ENCODE measurements at places on chromosomes 1 and 21. TPM values are rescaled to one million over a fixed set of nuclear protein-coding genes. Genes with fewer than 3 reads are reported as not detected.

DNA sequence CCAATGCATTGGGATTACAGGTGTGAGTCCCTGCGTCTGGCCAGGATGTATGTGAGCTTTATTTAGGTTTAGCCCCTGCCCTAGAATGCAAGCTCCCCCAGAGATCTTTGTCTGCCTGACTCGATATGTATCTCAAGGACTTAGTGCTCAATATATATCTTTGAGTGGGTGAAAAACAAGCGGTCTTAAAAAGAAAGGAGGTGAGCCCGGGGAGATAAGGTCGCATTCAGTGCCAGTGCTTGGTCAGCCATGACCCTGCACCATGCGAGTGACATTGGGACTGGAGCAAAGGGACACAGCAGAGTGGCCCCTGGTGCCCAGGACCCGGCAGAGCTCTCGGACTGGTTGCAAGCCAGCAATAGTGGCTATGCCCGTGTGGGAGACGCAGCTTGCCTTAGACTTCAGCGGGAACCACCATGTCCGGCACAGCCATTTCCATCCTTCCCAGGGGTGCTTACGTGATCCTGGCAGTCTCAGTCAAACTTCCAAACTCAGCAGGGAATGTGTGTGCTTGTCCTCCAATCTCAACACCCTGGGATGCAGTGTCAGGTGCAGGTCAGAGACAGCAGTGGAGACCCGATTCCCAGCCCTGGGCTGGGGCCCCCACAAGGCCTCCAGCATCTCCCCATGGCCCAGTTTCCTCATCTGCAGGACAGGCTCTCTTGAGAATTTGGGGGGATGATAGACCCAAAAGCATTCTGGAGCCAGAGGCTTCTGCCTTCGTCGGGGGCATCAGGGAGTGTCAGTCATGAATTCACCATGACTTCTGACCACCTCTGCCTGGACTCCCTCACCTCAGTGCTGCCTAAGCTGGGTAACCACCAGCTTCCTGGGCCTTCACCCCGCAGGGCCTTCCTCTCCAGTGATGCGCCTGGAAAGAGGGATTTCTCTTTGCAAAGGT is 1.8 kb downstream of the MX2 start:
- no peak for DNase-seq

GRCh38 chr1:201468501-201468843 is 516 bp downstream of the PHLDA3 start:
- no peak for DNase-seq

GRCh38 chr1:41475859-41476567 is 8.5 kb downstream of the EDN2 start:
- no peak for DNase-seq

GRCh38 chr1:222096883-222097282 is 355.0 kb upstream of the DUSP10 start:
- DNase-seq: peak; percentile 72

DNA sequence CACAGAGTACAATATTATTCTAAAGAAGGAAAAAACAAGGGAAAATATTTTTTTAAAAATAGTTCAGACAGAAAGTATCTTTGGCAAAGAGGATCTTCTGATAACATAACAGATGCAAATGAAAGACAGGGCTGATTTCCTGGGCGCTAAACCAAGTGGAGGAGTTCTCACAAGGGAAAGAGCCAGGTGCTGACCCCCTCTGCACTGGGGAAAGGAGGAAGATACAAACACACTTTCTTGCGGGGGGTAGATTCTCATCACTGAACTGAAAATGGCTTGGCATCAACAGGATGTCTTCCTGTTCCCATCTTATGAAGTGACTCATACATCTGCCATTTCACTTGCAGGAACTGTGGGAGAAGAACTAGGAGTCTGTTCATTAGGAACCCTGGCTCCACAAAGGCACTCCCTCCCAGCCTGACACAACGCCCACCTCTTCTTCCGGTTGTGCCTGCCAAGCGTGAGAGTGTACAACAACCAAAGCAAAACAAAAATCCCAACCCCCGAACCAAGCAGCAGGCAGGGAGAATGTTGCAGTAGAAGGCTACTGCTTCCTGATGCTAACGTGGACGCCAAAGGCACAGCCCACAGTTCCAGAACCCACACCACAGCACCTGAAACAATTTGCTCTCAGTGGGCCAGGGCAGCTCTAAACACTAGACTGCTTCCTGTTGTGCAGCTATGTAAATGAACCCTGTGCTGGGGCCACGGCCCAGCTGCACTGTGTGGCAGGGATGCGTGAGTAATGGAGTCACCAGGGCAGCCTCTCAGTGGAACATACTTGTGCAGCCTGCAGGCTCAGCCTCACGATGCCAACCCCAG is 51.0 kb downstream of the GADD45A start:
- peak; percentile 93 for DNase-seq

The FOXO6 gene
- 0.65 TPM for total RNA-seq

Measured in esophagus muscularis mucosa (tissue), 4 donors.